A549 (cell line): ENCODE measurements at places on chromosomes 2 and 18.
A peak's percentile ranks its signal among the peaks of the same experiment; 100 is the strongest.

DNA sequence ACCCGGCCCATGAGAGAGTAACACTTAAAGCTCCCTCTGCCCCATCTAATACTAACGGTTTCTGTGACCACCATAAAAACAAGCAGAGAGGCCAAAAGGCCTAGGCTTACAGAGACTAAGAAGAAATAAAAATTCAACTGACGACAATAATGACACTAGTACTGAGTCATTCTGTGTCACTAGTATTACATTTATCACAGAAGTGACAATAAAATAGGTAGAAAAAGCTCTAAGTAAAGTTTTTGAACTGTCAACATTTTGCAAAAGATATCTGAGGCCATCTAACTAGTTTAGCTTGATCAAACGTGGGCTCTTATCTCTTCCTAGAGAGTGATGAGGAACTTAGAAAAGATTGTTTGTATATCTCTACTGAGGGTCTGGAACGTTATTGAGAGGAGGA lies 35.6 kb downstream of the AP1S3 start:
- no peak for DNase-seq

- no peak for DNase-seq
These were observed 33.9 kb downstream of the SNORC start for GRCh38 chr2:232903989-232904388.

GRCh38 chr2:138708682-138709241 lies 71.4 kb downstream of the NXPH2 start:
- DNase-seq, result no peak

DNA sequence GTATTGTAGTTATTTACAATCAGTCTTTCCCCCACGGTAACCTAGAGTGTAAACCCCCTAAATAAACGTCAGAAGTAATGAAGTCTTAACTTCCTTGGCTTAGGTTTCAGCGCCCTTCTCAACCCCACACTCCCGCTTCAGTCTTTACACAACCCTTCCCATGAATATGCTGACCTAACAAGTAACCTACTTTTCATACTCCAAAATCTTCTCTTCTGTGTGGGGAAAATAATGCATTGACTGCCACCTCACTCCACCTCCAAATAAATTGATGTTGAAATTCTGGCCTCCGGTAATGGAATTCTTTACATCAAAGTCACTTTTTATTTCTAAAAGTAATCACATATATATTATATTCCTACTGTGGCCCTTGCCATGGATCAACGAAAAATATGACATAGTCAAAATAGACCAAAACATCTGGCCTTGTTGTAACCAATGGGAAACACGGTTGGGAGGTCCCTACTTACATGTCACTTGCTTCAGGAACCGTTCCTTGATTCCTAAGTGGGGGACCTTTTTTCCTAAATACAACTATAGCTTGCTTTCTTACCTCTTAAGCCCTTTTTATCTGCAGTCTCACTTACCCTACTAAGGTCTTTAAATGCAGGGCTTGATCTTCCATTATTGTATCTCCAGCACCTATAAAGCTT lies 961 bp downstream of the GEN1 start:
- DNase-seq, result peak; percentile 49
